ENCODE measurements at places on chromosomes 3 and 15. TPM values are rescaled to one million over a fixed set of nuclear protein-coding genes. Genes with fewer than 3 reads are reported as not detected.

DNA sequence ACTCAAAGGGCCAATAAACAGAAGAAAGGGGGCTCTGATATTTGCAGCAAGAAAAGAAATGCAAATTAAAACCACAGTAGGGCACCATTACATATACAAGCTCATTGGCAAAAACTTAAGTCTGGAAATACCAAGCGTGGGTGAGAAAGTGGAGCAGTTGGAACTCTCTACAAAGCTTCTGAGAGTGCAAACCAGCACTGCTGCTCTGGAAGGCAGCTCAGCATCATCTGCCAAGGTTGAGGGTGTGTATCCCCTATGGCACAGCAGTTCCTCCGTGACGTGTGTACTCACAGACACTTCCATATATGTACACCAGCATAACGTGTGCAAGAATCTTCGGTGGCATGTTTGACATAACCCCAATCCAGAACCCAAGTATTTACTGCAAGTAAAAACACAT is 271.0 kb upstream of the ATP10A start:
- H3K36me3 ChIP-seq = no peaks in the 10 kb centered on the region
- no peaks in the 10 kb centered on the region for H3K27me3 ChIP-seq
- no peak overlapping the region for H3K27ac ChIP-seq
- H3K4me3 ChIP-seq = no peak overlapping the region

DNA sequence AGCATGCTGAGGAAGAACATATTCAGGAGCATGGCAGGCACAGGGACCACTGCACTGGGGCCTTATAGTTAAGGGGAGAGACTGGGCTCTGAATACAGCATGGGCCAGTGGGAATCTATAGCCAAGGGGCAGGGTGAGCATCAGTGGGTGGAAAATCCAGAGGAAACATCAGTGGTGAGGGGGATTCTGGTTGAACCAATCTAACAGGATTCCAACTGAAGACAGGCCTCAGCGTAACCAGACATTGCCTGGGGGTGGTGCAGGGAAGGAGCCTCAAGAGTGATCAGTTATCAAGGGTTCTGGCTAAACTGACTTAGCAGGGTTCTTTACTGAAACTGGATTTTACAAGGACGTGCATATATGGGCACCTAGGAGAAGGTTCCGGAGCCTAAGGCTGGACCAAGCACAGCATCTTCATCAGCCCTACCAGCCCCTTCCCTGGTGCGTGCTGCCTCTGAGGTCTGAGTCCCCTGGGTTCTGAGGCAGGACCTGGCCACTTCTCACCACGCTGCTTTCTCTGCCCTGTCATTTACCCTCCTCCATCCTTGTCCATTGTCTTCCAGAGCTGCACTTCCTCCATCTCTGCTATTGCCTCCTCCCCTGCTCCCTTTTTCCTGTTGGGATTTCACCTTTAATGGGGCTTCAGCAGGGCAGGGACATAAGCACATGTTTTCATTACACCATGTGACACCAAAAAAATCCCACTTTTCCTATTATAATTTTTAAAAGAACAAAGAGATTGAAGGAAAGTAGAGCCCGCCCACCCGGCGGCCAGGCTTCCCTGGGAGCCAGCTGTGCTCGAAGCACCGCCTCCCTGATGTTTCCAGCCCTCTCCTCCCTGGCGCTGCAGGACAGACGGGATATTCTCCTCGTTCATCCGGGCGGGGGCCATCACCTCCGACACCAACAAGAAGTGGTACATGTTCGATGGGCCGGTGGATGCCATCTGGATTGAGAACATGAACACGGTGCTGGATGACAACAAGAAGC is 52.1 kb downstream of the DNAH1 start:
- no peak for DNase-seq
- H3K4me1 ChIP-seq = no peaks in the 10 kb centered on the region
- no peaks in the 10 kb centered on the region for H3K27me3 ChIP-seq
- H3K27ac ChIP-seq = no peak overlapping the region
- peaks cover 8% of the 10 kb centered on the region for H3K36me3 ChIP-seq

DNA sequence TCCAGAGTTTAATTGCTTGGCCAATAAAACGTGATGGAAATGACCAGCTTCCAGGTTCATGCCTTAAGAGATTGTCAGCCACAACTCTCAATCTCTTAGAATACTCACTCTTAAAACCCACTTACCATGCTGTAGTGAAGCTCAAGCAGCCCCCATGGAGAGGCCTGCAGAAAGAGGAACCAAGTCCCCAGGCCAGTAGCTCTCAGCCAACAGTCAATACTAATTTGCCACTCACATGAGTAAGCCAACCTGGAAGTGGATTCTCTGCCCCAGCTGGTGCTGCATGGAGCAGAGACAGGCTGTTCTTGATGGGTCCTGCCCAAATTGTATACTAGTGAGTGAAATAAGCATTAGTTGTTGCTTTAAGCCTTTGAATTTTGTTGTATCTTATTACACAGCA is 155.9 kb downstream of the OXSM start:
- no peak for DNase-seq
- no peak overlapping the region for H3K4me3 ChIP-seq
- H3K4me1 ChIP-seq = no peaks in the 10 kb centered on the region
- H3K36me3 ChIP-seq = no peaks in the 10 kb centered on the region
- H3K27ac ChIP-seq = no peak overlapping the region

DNA sequence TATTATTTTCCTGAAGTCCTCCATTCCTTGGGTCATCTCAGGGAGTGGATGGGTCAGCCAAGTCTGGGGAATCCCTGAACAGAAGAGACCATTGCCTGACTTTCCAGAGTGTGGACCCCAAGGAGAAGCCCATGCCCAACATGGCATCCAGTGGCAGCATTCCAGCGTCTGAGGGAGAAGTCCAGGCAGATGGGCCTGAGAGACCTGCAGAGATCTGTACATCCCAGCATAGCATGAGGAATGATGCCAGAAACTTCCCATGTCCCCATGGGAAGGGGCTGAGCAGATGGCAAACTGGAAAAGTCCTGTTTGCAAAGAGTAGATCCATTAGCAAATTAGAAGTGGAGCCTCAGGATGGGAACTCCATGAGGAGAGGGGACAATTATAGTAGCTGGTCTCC is 17.6 kb upstream of the COLQ start:
- peaks cover 20% of the 10 kb centered on the region for H3K4me1 ChIP-seq
- no peaks in the 10 kb centered on the region for H3K27me3 ChIP-seq
- no peak for DNase-seq
- H3K4me3 ChIP-seq = no peak overlapping the region
- no peak overlapping the region for H3K27ac ChIP-seq

DNA sequence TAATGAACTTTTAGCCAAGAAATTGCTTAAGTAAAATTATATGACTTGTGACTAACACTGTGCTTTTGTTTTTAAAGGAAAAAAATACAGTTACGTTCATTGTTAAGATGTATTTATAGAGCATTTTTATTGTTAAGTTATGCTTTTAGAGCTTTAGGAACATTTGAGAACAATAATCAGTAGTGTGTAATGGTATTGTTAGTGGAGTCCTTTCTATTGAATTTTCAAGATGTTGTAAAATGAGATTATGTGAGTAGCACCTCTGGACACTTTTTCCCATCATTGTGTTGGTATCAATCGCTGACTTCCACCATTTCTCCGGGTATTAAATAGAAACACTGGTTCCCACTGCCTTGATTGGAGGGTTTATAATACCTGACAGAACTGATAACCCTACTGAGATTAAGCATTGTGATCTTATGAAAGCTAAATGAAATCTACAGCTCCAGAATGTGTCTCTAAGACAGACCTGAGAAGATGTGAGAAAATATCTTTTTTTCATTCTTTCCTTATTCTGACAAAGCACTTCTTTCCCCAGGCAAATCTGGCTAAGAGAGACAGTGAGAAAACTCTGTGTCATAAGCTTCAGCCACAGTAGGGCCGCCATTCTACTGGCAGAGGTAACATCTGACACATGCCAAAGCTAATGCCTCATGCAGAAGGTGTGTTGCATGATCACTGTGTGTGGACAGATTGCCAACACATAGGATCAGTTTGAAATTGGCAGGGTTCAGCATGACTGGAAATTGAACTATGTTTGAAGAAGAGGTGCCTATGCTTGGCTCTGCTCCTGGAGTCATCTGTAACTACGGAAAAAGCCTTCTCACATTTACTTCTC is 610.8 kb downstream of the MECOM start:
- no peaks in the 10 kb centered on the region for H3K27me3 ChIP-seq
- no peaks in the 10 kb centered on the region for H3K36me3 ChIP-seq
- no peak overlapping the region for H3K4me3 ChIP-seq
- H3K4me1 ChIP-seq = no peaks in the 10 kb centered on the region

DNA sequence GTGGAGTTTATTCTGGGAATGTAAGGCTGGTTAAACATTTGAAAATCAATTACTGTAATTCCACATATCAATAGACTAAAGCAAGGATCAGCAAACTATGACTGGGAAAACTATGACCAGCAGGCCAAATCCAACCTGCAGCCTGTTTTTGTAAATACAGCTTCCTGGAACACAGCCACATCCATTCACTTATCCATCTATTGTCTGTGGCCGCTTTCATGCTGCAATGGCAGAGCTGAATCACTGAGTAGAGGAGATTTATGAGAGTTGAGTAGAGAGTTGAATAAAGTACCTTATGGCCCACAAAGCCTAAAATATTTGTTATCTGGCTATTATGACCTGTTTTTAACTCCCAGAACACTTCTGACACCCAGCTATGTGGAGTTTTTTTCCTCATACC is 12.2 kb downstream of the MYLK start:
- no peaks in the 10 kb centered on the region for H3K36me3 ChIP-seq
- no peaks in the 10 kb centered on the region for H3K27me3 ChIP-seq
- peak overlapping the region; percentile 51 for H3K27ac ChIP-seq
- H3K4me3 ChIP-seq = no peak overlapping the region
- peaks cover 53% of the 10 kb centered on the region for H3K4me1 ChIP-seq
- DNase-seq = no peak

GRCh38 chr3:194223951-194224350 is 88.0 kb downstream of the HES1 start:
- no peaks in the 10 kb centered on the region for H3K27me3 ChIP-seq
- no peaks in the 10 kb centered on the region for H3K36me3 ChIP-seq
- H3K4me3 ChIP-seq = no peak overlapping the region
- H3K4me1 ChIP-seq = no peaks in the 10 kb centered on the region
- H3K27ac ChIP-seq = no peak overlapping the region

The MTMR10 gene
- total RNA-seq = 44.7 TPM

DNA sequence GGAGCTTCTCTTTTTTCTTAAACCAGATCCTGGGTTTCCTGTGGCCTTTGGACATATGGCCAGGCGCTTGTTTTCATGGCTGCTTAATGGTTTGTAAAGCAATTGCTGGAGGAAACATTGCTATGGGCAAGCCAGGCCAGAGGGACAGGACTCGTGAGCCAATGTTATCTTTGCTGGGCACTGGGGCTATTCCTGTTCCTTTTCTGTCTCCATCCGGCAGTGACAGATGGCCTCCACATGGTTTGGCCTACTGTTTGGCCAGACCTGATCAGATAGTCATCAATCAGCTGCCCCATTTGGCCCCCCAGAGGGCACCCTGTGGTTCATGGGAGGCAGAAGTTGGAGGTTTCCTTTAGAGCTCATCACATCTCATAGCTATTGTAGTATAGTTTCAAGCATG is 326.1 kb upstream of the ROPN1 start:
- H3K27me3 ChIP-seq = no peaks in the 10 kb centered on the region
- H3K36me3 ChIP-seq = no peaks in the 10 kb centered on the region
- H3K27ac ChIP-seq = peak overlapping the region; percentile 62

DNA sequence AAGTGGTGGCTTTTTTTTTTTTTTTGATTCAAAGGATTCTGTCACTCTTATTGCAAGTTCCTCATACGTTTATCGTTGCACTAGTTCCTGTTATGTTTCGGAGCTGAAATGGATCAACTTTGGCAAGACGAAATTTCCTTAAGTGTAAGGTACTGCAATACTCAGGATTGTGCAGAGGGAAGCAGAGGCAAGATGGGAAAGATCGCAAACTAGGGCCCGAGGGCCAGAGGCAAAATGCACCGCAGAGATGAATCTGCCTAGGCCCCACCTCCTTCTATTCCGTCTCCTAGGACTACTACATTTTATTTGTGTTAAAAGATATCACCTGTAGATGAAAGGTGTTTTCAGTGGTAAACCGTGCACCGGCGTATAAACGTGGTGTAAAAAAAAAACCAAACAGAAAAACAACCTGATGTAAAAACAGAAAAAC is 331 bp downstream of the RNU6-1 start:
- H3K4me1 ChIP-seq = peaks cover 37% of the 10 kb centered on the region
- peak overlapping the region; percentile 97 for H3K27ac ChIP-seq
- H3K27me3 ChIP-seq = no peaks in the 10 kb centered on the region

DNA sequence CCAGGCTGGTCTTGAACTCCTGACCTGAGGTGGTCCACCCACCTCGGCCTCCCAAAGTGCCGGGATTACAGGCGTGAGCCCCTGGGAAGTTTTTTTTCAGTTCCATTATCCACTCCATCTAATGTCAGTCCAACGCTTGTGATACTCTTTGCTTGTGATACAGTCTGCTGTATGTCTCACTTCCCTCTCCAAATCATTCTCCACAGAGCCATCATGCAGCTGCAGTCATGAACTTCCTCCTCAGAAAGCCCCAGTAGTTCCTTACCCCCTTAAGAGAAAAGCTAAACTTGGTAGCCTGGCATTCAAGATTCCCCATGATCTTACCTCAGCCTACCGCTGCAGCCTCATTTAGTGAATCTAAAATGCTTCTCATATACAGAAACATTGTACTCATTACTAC is 2.3 kb downstream of the ARPC4 start:
- no peak overlapping the region for H3K4me3 ChIP-seq
- H3K36me3 ChIP-seq = peaks cover 31% of the 10 kb centered on the region
- no peak overlapping the region for H3K27ac ChIP-seq
- H3K27me3 ChIP-seq = no peaks in the 10 kb centered on the region

The ILDR1 gene
- not detected for total RNA-seq

DNA sequence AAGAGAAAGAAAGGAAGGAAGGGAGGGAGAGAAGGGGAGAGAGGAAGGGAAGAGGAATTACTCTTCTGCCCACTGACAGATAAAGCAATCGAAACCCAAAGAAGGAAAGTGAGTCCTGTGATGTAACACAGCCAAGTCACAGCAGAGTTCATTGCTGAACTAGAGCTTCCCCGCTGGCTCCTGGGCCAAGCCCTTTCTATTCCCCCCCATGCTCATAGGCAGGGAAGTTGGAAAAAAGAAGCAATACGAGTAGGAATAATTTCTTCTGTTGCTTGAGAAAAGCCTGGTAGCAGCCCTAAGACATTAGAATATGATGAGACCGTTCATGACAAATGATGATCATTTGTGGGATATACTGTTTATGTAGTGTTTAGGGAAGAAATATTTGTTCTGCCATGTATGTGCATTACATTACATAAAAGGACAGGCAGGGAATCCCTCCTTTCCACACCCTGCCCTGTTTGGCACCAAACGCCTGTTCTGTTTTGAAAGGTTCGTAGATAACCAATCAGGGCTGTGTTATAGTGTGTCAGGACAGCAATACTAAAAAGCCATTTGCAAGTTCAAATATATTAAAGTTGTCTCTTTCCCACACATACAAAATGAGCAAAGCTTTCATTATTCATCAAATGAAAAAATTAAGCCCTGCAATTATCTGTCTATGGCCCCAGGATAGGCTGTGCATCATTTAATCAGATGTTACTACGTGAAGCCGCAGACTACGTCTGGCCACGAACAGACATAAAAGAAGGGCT is 111.0 kb upstream of the TRPM1 start:
- DNase-seq = no peak
- H3K4me1 ChIP-seq = peaks cover 18% of the 10 kb centered on the region
- no peaks in the 10 kb centered on the region for H3K27me3 ChIP-seq

Data from thoracic aorta (tissue), 2 donors.